ENCODE measurements at places on chromosomes 6 and 20.

GRCh38 chr20:61222699-61223098 is 29.4 kb upstream of the CDH4 start:
- no peak for DNase-seq

DNA sequence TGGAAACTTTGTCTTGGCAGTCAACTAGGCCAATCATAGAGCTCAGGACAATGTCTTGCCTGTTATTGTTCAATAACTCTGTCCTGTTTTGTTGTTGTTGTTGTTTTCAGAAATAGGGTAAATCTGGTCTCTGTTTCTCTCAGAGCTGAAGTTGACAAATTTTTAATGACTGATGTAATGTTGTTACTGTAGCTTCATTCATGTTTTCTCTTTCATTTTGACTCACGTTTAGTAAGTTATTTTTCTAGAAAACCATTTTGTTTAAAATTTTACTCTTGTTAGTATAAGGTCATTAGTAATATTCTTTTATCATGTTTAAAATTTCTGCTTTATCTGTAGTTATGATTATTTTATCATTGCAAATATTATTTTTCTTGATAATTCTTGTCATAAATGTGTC is 51.6 kb upstream of the GRIK2 start:
- DNase-seq = no peak

GRCh38 chr6:168060521-168060931 is 18.5 kb downstream of the FRMD1 start:
- peak; percentile 79 for DNase-seq

DNA sequence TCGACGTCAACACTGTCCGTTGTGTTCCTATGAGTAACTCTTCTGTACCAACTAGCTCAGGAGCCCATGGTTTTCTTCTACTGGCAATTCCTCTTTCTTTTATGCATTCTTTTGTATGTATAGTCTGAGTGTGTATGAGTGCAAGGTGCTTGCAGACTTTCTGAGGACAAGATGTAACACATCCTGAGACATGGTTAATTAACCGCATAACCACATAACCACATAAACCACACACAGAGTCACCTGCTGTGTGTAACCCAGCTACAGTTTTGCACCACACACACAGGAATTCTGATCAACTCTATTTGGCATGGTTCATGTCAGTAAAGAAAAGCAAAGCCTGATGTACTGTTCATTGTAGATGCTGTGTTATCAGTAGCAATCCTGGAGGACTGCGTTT is 98.6 kb downstream of the DACT2 start:
- peak; percentile 2 for DNase-seq

DNA sequence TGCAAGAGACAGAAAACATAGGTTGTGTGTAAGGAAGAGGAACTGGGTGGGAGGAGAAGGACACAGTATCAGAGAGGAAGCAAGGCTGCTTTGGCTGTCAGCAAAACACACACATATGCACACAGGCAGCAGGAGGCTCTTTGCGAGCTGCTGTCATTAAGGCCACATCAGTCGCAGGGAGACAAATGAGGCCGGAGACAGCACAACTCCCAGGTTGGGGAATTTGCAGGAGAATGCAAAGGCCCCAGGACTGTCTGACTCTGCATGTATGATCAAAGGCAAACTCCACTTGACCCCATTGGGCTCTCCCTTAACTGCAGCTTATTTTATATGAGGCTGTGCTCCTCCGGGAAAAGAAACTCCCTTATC is 35.3 kb downstream of the METTL24 start:
- DNase-seq = no peak

GRCh38 chr20:36571564-36572504 is 1.6 kb upstream of the TGIF2 start:
- DNase-seq = no peak

GRCh38 chr20:22579711-22580697 is 4.4 kb downstream of the FOXA2 start:
- no peak for DNase-seq

GRCh38 chr6:63476302-63476701 is 96.0 kb upstream of the LOC128125822 start:
- DNase-seq = no peak

DNA sequence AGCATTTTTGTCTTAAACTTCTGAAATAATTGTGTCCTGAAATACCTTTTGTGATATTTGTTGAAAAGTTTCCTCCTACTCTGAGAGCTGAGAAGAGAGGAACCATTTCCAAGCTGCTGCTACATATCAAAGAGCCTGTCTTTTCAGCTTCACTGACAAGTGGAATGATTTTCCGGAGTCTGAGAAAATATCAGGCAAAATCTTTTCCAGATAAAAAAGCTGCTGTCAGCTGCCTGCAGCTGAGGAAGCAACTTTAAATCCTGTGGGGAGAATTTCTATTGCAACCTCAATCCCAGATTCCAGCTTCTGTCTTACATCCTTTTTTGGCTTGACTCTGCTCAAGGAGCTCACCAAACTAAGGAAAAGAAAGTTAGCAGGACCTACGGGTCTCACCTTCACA is 904.3 kb downstream of the PHF3 start:
- no peak for DNase-seq

DNA sequence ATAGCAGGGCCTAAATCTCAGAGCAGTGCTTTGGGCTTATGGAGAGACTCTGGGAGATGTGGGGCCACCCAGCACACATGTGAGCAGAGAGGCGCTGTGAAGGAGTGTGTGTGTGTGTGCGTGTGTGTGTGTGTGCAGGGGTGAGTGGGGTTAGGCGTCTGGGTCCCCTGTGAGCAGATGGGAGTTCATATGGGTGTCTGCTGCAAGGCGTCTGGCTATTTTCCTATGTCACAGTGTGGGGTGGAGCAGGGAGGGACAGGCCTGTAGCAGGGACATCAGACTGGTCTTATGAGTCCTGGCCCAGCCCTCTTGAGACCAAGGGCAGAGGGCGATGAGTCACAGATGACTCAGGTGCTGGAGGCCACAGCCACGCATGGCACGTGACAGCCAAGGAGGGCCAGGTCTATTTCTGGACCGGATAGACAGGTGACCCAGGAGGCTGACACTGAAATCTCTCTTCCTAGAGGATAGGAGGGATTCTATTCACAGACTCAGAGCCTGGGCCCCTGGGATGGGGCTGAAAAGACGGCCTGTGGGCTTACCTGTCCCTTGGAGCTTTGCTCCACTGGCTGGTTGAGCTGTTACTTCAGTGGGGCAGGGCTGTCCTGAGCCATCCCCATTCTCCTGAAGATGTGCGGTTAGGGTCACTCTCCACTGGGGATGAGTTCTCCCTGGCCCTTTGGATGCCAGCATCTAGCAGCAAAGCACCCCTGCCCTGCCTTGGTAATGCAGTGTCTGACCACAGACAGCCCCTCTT is 28.9 kb downstream of the VEGFA start:
- DNase-seq = no peak

DNA sequence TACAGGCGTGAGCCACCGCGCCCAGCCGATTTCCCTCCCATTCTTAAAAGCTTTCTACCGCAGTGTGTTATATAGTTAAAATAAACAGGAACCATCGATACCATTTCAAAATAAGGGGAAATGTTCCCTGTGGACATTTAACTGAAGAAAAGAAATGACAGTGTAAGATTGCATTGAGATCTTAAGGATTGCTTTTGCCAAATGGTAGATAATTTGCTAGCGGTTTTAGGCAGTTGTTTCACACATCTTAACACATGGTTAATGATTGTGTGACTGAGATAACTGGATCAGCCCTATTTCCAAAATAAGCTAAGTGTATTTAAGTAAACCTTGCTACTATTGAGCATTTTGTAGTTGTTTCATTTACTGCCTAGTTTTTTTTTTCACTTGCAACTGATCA is 15.6 kb downstream of the STX16 start:
- no peak for DNase-seq

GRCh38 chr20:9025643-9026042 is 43.2 kb upstream of the PLCB4 start:
- DNase-seq = no peak

- DNase-seq = no peak
These were observed 37.1 kb downstream of the MYLK4 start for GRCh38 chr6:2713473-2714110.

- DNase-seq = no peak
These were observed 109.4 kb downstream of the ATXN1 start for GRCh38 chr6:16651871-16652270.

- DNase-seq = no peak
These were observed 121.1 kb upstream of the SLC35B3 start for GRCh38 chr6:8556370-8557013.

- no peak for DNase-seq
These were observed 48.7 kb downstream of the SYNE1 start for GRCh38 chr6:152588456-152588855.

GRCh38 chr20:42379385-42379784 is 761.2 kb upstream of the CHD6 start:
- no peak for DNase-seq

DNA sequence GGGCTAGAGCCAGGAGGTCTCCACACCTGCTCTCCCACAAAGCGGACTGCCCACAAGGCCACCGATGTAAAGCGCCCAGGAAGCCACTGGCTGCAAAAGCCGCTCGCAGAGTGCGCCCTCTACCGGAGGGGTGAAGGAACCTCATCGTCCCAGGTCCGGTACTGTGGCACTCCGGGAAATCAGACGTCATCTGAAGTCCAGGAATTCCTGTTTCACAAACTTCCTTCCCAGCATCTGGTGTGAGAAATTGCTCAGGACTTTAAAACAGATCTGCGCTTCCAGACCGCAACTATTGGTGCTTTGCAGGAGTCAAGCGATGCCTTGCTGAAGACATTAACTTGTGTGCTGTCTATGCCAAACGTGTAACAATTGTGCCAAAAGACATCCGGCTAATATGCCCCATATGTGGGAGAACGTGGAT is 115.1 kb upstream of the ARID1B start:
- peak; percentile 81 for DNase-seq

GRCh38 chr6:164331026-164331425 is 916.5 kb downstream of the QKI start:
- no peak for DNase-seq

DNA sequence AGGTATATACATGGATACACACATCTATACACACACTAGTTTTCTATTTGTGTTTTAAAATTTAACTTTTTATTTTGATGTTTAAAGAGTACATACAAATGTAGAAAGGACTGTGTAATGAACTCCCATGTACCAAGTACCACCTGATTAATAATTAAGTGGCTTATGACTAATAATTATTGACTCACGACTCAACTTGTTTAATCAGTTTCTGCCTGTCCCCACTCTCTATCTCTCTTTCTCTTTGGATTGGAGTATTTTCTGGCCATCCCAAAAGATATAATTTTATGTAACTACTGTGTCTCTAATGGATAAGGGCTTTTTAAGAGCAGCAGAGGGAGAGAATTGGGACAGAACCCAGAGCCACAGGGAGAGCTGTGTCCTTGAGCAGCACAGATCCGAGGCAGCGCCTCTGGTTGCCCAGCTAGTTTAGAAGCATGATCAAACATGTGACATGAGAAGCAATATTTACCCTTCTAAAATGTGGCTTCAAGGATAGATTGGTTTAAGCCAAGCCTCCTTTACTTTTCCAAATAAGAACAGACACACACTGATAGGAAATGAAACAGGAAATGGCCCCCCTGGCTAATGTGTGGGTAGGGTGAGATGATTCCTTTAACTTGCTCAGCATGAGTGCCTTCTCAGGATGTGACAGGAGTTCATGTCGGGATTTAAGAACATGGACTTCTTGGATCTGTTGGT is 81.0 kb downstream of the ERMARD start:
- DNase-seq = no peak

GRCh38 chr6:145784683-145785082 is 29.9 kb downstream of the FBXO30 start:
- DNase-seq = no peak

- no peak for DNase-seq
These were observed 344.8 kb downstream of the THBS2 start for GRCh38 chr6:168908887-168909286.

GRCh38 chr20:41643504-41643938 is 25.3 kb upstream of the CHD6 start:
- DNase-seq = no peak

- no peak for DNase-seq
These were observed 7.9 kb downstream of the AARS2 start for GRCh38 chr6:44305200-44305725.

- DNase-seq = peak; percentile 30
These were observed 32.4 kb upstream of the CHRNA4 start for GRCh38 chr20:63393566-63393965.

- no peak for DNase-seq
These were observed 65.3 kb downstream of the PSMB1 start for GRCh38 chr6:170487707-170488329.

DNA sequence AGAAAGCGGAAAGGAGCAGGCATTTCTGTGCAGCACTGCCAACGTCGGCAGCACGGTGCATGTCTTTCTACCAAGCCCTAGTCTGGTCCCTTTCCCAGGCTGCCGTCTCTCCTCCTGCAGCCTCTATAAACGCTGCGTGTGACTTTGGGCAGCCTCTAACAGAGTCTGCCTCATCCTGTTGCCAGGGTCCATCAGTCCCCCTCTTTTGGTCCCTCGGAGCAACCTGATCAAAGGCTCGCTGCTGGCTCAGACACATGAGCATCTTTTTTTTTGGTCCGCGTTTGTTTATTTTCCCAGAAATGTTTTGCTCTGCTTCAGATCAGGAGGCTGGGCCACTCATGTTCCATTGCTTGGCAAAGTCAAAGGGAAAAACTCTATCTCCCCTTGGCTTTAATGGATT is 166.8 kb upstream of the CST7 start:
- peak; percentile 25 for DNase-seq

DNA sequence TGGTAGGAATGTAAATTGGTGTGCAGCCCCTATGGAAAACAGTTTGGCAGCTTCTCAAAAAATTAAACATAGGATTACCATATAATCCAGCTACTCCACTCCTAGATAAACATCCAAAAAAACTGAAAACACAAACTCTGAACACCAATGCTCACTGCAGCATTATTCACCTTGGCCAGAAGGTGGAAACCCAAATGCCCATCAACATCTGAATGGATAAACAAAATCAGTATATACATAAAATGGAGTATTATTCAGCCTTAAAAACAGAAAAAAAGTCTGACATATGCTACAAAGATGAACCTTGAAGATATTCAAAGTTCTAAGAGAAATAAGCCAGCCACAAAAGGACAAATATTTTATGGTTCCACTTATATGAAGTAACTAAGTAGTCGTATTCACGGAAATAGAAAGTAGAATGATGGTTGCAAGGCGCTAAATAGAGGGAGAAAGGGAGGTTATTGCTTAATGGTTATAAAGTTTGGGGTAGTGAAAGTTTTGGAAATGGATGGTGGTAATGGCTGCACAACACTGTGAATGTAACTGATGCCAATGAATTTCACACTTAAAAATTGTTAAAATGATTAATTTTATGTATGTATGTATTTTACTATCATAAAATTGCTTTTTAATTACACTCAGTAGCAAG is 4.0 kb downstream of the PHF10 start:
- DNase-seq = no peak

Measured in left hindlimb (tissue), 1 donor.